ENCODE measurements at places on chromosomes 11 and 22.
A peak's percentile ranks its signal among the peaks of the same experiment; 100 is the strongest.

GRCh38 chr11:35938231-35938630 is 5.6 kb upstream of the LDLRAD3 start:
- DNase-seq, result no peak

DNA sequence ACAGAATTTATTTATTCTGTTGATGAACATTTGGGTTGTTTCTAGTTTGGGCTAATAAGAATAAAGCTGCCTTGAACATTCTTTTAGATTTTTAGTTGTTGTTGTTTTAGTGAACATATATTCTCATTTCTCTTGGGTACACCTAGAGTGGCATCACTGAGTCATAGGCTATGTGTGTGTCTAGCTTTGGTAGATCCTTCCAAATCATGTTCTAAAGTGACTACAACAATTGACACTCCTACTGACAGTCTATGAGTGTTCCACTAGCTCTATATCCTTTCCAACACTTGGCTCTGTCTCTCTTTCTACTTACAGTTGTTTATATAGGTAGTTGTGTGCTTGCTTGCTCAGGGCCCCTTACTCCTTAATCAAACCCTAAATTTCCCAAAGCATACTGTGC is 346.0 kb upstream of the NCAM1 start:
- DNase-seq, result no peak

DNA sequence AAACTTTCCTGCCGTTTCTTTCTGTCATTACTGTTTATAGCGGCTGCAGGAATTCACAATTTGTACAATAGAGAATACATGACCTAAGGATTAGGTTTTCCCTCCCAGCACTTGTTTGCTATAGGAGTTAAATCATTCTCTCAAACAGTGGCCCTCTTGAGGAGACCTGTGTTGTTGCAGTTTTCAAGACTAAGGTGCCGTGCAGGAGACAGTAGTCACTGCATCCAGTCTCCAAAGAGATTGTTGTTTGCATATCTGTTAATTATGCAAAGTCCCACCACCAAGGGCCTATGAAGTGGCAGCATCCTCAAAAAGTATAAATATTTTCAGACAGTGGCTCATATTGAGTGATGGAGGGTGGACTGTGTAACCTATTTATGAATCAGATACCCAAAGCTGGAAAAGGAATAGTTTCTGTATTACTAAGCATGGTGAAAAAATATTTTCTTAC is 2.3 kb downstream of the PRSS23 start:
- peak; percentile 21 for DNase-seq

DNA sequence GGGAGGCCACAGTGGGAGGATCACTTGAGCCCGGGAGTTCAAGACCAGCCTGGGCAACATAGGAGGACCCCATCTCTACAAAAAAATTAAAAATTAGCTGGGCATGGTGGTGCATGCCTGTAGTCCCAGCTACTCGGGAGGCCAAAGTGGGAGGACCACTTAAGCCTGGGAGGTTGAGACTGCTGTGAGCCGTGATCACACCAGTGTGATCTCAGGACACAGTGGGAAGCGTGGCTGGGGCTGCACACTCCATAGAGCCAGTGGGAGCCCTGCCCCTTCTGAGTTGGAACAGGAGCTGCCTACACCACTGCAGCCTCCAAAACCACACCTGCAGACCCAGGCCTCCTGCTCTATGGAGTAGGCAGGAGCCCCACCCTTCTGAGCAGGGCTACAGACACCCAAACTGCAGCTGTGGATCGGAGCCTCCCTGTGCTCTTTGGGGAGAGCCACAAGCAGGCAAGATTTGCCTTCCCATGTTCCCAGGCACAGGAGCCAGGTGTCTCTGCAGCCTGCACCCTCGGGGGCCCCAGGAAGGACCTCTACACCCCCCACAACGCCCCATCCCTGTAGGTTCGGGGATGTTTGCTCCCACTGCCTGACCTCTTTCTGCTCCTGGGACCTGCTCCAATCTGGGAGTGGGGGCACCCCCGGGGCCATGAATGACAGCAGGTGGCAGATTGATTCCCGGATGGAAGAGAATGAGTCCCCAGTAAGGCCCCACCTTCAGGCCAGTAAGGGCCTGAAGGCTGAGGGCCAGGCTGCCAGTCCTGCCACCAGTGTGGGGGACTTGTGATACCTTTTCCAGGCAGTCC is 245.4 kb downstream of the BUD13 start:
- no peak for DNase-seq

DNA sequence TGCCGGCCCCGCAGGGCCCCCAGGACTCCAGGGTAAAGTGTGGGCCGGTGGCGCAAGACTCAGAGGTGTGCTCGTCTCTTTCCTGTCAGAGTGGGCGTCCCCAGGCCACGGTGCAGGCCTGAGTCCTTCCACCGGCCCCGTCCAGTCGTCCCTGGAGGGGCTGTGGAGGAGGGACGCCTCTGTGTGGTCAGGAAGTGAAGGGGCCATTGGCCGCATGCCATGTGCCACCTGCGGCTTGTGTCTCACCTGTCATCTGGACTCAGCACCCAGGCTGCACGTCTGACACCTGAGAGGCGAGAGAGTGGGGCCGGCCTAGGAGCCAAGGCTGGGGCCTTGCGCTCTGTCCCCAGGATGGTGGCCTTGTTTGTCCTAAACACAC is 25.2 kb downstream of the MUC6 start:
- no peak for DNase-seq

- no peak for DNase-seq
These were observed 584.0 kb downstream of the KCNA4 start for GRCh38 chr11:29432719-29433325.

DNA sequence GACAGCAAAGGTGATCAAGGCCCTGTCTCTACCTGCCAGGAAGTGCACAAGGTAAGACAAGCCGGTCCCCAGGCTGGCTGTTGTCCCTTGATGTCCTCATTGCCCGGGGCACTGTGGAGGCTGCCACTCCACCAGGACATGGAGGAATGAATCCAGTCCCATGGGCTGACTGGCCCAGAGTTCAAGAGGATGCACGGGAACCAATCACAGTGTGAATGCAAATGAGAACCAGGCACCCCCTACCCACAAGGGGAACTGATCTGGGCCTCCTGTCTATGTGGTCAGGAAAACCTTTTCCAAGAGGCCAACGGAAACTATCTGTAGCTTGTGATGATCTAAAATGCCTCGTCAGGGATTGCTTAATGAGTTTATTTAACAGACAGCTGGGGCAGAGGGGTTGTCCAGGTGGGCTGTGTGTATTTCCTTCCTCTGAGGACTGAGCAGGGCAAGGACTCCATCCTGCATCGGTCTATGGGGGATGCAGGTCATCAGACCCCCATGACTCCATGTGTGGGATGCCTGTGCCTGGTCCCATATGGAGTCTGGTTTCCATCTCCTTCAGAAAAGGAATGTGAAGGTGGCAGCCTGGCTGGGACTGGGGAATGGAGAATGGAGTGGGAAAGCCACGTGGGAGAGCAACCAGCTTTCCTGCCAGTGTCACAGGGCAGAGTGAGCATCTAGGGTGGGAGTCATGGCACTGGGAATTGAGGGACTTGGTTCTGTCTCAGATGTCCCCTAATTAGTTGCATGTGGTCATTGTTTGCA is 60.5 kb downstream of the CD82 start:
- DNase-seq, result no peak

GRCh38 chr11:31443802-31444201 is 65.6 kb downstream of the IMMP1L start:
- DNase-seq, result no peak

GRCh38 chr11:64536396-64536941 is 54.6 kb upstream of the SLC22A12 start:
- no peak for DNase-seq

DNA sequence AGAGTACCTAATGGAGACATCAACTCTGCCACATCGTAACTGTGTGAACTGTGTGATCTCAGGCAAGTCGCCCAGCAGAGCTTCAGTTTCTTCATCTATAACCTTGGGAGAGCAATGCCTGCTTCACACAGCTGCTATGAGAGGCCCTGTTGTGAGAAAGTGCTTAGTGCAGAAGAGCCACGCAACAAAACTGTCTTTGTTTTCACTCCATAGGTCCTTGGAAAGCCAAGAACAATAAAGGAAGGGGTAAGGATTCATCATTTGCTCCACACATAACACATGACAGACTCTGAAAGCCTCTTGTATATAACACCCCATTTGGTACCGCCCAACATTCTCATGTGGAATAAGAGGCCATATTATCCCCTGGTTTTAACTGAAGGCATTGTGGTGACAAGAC is 231.9 kb upstream of the ISX start:
- DNase-seq, result no peak
